ENCODE measurements at places on chromosomes 1 and 21.

DNA sequence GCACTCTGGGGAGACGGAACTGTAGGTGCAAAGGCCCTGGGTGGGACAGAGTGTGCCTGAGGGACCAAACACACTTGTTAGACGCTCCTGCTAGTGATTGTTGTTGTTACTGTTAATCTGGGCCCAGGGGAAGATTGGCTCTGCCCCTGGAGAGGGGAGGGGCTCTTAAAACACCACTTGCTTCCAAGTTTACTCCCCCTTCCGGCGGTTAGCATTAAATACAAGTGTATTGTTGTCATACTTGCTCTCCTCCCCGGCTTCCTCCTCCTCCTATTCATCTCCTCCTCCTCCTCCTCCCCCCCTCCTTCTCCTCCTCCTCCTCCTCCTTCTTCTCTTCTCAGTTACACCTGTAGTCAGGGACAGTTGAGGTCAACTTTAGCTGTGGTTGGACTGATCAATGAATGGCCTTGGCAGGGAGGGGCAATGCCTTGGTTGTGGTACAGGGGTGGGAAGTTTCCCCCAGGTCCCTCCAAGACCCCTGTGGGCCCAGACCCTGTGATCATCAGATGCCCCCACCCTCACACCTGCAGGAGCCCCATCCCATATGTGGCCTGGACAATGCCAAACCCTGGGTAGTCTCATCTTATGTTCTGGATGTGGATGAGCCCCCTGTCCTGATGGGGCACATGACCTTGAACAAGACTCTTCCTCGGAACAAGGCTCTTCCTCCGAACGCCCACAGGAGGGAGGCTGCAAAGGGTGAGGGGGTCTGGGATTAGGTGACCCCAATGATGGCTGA is 217.3 kb downstream of the PTPRU start:
- DNase-seq, result no peak

- DNase-seq, result no peak
These were observed 269.8 kb downstream of the S1PR1 start for GRCh38 chr1:101506541-101507164.

DNA sequence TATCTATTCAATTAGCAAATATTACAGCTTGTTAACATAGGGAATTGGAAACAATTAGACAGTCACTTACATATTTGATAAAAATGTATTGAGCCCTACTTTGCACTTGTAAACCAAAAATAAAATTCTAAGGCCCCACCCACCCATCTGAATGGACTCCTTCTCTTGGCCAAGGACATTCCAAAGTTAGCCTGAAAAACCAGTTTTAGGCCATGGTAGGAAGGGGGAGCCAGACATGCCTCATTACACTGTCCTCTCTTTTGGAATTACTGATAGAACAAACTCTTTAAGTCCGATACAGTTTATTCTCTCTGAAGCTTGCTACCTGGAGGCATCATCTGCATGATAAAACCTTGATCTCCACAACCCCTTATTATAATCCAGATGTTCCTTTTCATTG is 28.0 kb upstream of the TSPAN2 start:
- no peak for DNase-seq

DNA sequence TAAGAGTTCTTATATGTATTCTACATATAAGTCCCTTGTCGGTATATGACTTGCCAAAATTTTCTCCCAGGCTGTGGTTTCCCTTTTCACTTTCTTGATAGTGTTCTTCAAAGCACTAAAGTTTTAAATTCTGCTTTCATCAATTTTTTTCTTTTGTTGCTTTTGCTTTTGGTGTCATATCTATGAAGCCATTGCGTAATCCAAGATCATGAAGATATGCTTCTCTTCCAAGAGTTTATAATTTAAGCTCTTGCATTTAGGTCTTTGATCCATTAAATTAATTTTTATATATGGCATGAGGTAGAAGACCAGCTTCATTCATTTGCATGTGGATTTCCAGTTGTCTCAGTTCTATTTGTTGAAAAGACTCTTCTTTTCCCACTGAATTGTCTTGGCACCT is 22.2 kb downstream of the DESI2 start:
- DNase-seq, result no peak

GRCh38 chr1:68338081-68338480 is 105.8 kb upstream of the WLS start:
- DNase-seq, result no peak

DNA sequence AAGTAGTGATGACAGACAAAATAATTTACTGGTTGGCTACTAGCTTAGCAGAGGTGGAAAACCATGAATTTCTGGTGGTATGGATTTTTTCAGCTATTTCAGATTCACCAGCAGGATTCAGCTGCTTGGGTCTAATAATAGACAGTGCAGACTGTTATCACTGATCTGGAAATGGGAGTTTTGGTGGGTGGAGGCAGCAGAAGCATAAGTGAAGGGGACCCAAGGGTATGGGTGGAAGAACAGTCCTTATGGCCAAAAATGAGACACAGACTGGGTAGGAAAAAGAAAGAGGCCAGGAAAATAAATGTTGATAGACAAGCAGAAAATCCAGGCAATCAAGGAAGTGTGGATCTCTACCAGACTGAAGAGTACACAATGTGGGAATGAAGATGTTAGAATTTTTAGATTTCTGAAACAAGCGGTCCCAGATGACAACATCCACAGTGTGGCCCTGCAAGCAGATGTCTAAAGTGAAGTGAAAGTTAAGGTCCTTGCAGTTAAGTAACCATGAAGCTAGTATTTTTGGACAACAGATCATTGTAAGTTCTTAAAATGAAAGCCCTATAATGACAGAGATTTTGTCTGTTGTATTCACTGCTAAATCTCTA is 24.7 kb downstream of the LYST start:
- DNase-seq, result no peak

DNA sequence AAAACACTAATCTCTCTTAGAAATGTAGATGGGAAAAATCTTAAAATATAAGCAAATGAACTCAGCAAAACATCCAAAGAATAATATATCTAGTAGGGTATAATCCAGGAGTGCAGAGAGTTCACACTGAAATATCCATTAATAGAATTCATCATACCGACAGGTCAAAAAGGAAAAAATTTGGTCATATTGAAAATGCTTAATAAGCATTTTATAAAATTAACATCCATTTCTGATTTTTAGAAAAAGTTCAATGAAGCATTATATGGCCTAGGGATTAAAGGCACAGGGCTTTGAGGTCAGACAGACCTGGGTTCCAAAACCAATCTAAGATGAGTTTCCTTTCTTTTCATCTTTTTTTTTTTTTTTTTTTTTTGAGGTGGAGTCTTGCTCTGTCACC is 16.4 kb downstream of the EPHA10 start:
- DNase-seq, result no peak

- no peak for DNase-seq
These were observed 100.7 kb downstream of the BARHL2 start for GRCh38 chr1:90616395-90616794.

DNA sequence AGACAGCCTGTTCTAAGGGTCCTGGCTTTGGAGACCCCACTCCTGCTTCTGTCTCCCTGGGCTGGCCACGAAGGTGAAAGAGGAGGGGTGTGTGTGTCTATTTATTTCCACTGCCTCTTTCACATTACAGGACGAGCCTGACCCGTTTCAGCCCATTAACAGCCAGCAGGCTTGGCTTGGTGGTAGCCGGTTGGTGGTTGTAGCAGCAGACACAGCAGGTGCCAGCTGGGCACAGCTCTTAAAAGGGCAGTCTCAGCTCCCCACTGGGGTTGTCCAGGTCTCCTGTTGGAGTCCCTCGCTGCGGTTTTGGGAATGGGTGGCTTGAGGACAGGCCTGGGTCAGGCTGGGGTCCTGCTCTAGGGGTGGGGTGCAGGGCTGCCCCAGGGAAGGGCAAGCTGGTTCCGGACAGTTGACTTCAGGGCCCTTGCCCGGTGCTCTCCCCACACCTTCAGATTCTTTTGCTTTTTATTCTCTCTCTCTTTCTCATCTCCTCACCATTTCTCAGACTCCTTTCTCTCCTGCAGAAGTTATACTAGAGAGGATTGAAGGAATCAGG is 84.6 kb downstream of the ACTL8 start:
- no peak for DNase-seq

GRCh38 chr1:66434096-66434495 is 99.9 kb upstream of the SGIP1 start:
- DNase-seq, result no peak

GRCh38 chr1:236403905-236404696 is 10.0 kb downstream of the EDARADD start:
- no peak for DNase-seq

DNA sequence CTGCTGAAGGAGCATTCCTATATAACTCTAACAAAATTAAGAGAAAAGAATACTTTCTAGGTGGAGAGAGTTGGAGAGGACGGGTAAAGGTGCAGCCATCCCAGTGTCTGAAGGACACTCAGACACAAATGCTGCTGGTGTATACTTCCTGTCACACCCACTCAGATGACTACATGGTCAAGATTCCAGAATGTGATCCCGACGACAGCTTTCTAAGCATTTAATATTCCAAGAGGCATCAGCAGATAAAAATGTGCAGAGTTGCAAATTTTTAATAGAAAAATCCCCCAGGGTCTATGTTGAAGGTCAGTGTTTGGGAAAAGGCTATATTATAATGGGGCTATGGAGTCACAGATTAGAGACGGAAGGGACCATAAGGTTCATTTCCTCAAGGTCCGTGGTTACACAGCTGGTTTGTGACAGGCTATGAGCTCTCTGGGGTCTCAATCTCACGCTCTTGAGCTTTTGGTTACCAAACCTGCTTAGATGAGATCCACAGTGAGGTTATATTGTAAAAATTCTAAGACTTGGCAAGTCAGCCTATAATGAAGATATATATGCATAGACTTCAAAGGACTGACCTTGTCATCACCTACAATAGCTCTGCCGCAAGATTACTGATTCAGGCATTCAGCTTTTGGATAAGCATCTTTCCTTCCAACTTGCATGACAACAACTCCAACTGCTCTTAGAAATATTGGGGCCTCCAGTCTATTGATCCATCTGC is 35.1 kb downstream of the ZNF281 start:
- no peak for DNase-seq

DNA sequence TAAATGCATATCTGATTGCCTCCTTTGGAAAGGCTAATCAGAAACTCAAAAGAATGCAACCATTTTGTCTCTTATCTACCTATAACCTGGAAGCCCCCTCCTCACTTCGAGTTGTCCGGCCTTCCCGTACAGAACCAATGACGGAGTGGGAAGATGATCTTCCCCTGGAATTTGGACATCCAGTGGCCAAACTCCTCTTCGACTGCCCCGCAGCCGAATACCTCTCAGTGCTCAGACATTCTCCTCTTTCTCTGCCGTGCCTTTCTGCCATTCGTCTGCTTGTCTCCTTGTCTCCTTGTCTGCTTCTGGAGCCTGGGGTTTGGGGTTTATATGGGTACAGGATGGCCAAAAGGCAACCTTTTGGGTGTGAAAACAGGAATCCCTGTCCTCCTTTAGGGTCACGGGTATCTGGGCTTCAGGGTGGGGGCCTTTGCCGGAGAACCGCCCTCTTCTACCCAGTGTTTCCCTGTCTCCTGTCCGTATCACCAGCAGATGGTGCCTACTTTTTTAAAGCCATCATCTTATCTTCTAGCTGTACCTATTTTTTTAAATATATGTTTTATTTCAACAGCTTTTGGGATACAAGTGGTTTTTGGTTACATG is 35.9 kb upstream of the RAB4A start:
- DNase-seq, result no peak

DNA sequence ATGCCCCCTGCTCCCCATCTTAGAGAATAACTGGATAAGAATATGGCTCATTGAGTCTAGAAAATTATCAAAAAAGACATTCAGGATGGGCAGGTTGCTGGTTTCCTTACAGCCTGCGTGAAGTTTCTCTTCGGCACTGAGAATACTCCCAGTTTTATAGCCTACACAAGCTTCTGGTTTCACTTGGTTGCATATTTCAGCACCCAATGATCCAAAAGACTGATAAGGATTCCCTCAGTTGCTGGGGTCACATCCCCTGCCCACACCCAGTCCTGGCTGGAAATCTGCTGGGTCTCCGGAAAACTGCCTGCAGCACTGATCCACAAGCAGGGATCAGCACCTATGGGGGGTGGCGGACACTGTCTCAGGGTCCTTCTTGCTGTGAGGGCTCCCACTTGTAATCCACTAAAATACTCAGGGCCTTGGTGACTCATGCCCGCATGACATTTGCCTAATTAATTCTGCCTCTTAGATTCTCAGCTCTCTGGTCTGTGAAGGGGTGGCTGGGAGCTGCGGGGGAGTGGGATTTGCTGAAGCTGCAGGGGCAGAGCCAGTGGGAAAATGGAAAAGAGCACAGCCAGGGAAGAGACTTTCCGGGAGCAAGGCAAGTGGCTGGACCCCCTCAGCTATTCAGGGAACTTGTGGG is 142.5 kb downstream of the ZNF648 start:
- DNase-seq, result no peak

- no peak for DNase-seq
These were observed 1.3 kb downstream of the TAF5L start for GRCh38 chr1:229624521-229625070.

GRCh38 chr1:31393463-31393862 is 19.6 kb upstream of the SERINC2 start:
- DNase-seq, result no peak

- no peak for DNase-seq
These were observed 4.0 kb upstream of the MEX3A start for GRCh38 chr1:156086256-156086662.

GRCh38 chr1:23224739-23225648 is 7.7 kb upstream of the HTR1D start:
- DNase-seq, result no peak

- DNase-seq, result no peak
These were observed 516 bp downstream of the PHLDA3 start for GRCh38 chr1:201468501-201468843.

DNA sequence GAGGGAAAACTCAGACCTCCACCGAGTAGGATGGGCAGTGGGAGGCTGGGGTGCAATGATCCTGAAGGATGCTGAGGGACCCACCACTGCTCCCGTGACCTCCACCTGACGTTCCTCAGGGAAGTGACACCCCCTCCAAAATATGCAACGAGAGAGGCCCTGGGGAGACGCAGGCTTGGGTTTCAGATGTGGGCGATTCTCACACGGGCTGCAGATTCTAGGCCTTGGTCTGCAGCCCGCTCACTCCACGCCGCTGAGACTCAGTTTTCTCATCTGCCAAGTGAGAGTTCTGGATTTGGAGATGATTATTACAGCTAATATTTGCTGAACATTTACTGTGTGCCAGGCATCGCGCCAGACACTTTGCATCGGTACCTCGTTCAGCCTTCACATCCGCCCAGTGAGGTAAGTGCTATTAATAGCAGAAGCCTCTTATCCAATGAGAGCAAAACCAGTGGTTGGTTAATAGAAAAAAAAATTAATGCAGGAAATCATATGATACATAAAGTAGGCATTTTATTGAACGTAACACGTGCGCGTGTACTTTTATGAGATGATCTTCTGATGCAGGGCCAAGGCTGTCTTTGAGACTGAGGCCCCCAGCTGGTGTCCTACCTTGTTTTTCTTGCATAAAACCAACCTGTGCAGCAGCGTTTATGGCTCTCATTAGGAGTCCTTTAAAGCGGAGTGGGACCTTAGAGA is 102.0 kb upstream of the RUNX3 start:
- DNase-seq, result peak; percentile 71

- DNase-seq, result no peak
These were observed 471.6 kb upstream of the ADGRL4 start for GRCh38 chr1:79478160-79478559.

All from central memory CD8-positive, alpha-beta T cell (primary cell).